T47D (cell line): ENCODE measurements at places on chromosomes 11 and 22.

DNA sequence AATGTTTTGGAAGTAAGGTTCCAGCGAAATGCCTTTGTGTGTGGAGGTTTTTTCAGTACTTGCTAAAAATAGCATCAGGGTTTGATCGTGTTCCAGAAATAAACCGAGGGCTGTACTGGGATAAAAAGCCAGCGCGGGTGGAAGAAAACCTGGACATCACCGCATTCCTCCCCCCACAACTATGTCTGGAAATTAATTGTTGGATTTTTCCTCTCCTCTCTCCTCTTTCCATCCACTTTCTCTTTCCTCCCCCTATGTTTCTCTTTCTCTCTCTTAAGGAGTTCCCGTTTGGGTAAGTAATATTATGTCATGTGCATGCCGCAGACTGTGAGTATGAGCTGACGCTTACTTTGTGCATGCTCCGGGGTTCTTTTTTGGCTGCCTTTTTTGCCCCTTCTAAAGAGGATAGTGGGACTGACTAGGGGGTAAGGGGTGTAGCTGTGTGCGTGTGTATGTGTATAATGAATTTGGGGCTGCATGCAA lies 104.2 kb upstream of the HSD17B12 start:
- DNase-seq = no peak

DNA sequence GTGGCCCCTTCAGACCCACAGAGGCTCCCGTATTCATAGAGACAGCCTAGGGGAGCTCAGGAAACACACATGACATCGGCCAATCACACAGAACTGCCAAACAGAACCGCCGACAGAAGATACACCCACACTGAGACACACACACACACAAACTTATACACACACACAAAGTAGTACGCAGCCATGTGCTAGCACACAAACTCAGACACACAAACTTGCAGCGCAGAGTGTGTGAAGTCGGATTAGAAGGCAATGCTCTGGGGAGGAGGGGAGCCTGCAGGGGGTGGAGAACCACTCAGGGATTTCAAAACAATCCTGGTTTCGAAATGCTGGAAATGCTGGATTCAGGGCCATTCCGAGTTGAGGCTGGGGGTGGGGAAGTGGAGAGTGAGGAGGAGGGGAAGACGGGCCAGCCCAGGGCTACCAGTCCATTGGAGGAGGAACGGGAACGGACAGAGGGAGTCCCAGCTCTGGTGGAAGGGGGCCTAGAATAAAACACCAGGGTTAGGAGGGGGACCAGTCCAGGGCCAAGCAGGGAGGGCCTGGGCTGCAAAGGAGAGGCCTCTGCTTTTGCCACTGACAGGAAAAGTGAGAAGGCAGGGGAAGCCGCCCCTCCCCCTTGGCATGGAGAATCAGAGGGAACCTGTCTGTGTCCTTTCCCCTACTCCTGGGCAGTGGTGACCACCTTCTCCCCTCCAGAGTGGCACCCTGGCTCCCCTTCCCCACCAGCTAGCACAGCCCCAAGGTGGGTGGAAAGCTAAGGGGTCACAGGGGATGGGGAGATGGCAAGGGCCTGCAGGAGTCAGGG lies 4.4 kb downstream of the BCL9L start:
- no peak for DNase-seq

DNA sequence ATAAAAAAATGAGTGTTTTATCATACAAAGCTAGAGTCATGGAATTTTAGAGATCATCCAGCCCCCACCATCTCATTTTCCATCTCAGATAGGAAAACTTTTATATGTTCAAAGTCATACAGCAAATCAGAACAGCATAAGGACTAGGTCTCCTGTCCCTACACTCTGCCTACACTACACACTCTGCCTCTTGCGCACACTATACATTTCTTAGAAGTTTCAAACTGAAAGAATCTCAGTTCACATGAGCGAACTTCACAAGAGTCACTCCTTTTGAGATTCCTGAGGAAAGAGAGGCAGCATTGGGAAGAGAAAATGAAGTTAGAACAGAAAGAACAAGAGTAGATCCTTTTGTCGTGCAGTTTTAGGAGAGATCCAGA lies 36.5 kb downstream of the ART5 start:
- DNase-seq = no peak

GRCh38 chr11:11252403-11252802 lies 100.6 kb downstream of the CSNK2A3 start:
- no peak for DNase-seq

GRCh38 chr11:61056981-61057380 lies 45.3 kb upstream of the CD5 start:
- DNase-seq = no peak
